ENCODE measurements at places on chromosomes 7 and 10.
A peak's percentile ranks its signal among the peaks of the same experiment; 100 is the strongest.

DNA sequence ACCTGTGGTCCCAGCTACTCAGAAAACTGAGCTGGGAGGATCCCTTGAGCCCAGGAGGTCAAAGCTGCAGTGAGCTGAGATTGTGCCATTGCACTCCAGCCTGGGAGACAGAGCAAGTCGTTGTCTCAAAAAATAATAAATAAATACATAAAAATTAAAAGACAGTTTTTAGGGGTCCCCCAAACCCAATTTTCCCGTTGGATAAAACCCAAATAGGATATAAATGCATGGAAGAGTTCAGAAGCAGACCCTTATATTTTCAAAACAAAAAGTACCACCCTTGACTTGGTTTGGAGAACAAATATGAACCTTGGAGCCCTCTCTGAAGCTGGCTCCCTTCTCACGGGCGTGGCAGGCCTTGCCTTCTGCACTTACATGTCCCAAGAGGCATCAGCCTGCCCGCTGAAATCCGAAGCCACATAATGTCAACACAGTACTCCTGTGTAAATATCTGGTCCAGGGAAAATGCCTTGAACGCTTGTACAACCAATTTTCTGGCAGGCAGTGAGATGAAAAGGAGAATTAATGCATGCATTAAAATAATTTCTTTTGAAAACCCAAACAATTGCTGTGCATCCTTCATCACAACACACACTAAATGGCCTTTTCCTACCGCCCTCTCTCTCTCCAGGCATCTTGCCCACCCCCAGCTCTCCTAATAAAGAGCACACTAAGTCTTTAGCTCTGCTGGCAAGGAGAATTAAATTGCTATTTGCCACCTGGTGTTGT, 46.4 kb upstream of the PARD3 start:
- DNase-seq = peak; percentile 54

GRCh38 chr7:110179037-110179436, 911.9 kb upstream of the LRRN3 start:
- DNase-seq = no peak

- no peak for DNase-seq
Observed at GRCh38 chr7:19305698-19306097, 160.5 kb upstream of the FERD3L start.

GRCh38 chr7:154789404-154789803, 213.5 kb downstream of the PAXIP1 start:
- DNase-seq = no peak

- DNase-seq = no peak
Observed at GRCh38 chr10:49605216-49605938, 4.7 kb upstream of the SLC18A3 start.

- DNase-seq = no peak
Observed at GRCh38 chr7:16025696-16026095, 339.2 kb upstream of the MEOX2 start.

DNA sequence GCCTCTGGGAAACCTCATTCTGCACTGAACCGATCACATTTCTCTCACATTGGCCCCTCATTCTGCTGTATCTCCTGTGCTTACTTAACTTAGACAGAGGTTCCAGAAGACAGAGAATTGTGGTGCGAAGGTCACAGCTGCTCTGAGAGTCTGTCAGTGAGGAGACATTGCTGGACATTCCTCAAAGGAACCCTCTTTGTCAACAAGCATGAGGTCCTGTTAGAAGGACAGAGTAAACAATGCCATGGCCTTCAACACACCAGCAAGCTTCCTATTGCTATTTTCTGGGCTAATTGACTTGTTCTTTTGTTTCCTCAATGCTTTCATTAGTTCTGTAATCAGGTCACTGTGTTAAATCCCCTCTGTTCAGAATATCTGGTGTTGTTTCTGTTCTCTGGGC, 109.3 kb upstream of the FZD8 start:
- DNase-seq = no peak

DNA sequence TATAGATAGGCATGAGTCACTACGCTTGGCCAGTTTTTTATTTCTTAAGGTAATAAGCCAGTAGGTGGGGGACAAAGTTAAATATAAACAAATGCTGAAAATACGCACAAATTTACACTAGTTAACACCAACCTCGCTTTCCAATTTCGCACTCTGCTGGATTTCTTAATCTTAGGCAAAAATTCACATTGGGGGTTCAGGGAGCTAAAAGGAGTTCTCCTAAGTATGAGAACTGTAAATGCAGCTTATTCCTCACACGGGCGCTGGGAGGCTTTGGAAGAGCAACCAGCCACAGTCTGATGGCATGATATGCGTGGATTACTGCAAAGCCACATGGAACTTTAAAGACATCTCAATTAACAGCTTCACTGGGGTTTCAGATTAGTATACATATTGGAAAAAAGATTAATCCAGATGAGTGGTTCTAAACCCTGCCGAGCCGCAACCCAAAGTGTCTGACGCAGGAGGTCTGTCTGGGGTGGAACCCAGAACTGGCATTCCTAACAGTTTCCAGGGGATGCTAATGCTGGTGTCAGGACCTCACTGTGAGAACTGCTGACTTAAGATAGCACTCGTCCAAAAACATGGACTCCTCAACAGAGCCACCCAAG, 16.2 kb downstream of the TNS3 start:
- DNase-seq = no peak

DNA sequence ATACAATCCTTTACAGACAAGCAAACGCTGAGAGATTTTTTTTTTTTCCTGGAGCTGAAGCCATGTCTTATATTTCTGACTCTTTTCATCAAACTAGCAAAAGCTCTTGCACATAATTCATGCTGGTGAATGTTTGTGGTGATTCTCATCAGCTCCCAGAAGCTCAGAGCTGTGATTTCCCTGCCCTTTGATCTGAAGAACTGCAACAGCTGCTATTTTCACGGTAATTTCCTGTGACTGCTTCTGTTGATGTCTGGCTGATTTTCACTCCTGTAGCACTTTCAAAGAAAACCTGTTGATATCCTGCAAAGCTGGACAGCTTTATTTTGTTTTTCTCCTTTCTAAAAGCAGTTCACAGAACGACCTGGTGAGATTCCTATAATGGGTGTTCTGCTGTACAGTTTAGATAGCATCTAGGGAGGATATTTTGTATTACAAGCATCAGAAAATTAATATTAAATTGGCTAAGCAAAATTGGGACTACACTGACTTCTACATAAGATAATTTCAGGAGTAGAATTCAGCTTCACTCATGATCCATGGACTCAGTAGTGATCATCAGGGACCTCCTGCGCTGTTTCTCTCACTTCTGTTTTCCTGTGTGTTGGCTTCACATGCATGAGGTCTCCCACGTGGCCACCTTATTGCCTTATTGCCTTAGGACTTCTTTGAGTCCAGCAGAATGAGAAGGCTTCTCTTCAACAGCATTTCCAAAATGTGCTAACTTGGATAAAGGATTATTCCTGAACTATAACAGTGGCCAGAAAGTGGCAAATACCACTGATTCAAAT, 1111.6 kb upstream of the SORCS1 start:
- no peak for DNase-seq

GRCh38 chr10:126468876-126469643, 80.8 kb upstream of the ADAM12 start:
- DNase-seq = no peak

DNA sequence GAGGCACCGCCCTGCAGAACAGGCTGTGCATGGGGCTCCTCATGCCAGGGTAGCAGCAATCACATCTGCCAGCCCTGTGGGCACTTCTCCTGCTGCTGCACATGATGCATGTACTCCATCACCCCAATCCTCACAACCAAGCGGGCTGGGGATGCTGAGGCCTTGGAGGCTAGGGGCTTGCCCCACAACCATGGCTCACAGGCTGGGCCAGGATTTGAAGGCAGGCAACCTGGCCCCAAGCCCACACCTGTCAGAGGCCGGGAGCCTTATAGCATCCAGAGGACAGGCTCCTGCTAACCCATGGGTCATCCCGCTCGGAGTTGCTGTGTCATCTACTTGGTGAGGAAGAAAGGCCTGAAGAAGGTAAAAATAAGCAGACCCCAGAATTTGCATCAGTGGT, 2.2 kb downstream of the POLM start:
- no peak for DNase-seq

DNA sequence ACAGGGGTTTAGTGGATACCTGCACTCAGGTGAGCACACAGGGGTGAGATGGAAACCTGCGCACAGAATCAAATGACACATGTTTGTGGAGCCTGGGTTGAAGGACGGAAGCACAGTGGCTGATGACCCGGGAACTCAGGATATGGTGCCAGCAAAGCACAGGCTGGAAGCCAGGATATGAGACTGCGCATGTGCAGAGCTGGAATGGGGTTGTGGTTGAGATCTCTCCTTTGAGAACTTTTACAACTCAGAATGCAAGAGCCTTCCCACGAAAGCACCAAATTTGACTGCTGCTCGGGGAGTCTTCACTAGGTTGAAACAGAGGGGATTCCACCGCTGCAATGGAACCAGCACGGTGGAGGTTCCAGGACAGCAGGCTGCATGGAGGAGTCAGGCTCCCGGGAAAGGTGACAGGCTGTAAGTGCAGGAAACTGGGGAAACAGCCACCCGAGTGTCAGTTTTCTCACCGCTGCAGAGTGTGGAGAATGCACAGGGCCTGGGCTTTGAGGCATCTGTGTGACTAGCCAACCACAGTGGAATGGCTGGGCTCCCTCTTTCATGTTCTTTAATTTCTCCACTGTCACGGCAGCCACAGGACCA, 133.4 kb upstream of the TCERG1L start:
- DNase-seq = peak; percentile 72

DNA sequence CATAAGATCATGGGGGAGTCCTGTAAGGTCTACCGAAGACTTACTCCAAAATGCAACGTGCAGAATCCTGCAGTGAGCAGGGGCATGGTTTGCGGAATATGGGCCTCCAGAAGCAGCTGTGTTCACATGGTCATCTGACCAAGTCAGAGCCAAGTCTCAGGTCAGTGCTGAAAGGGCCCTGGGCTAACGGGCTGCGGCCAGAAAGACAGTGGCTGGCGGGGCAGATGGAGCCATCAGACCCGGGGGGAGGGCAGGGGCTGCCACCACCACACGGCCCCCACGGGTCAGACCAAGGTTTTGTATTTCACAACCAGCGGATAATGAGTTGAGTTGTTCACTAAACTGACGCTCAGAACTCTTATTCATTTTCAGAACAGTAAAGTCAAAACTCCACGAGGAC, 522.3 kb downstream of the PTPRN2 start:
- DNase-seq = no peak

DNA sequence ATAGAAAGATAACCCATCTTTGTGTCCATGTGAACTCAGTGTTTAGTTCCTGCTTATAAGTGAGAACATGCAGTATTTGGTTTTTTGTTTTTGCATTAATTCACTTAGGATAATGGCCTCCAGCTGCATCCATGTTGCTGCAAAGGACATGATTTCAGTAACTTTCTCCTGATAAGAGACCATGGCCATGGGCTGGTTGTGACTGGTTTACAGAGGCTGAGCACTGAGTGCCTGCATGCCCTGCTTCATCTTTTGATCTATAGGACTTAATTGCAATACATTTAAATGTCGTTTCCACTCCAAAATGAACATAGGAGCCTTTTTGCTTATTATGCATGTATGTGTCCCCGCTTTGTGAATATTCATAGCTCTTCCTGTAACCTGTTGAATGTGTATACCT, 101.3 kb upstream of the IGFBP3 start:
- no peak for DNase-seq

GRCh38 chr7:42692621-42693020, 219.2 kb downstream of the C7orf25 start:
- no peak for DNase-seq

DNA sequence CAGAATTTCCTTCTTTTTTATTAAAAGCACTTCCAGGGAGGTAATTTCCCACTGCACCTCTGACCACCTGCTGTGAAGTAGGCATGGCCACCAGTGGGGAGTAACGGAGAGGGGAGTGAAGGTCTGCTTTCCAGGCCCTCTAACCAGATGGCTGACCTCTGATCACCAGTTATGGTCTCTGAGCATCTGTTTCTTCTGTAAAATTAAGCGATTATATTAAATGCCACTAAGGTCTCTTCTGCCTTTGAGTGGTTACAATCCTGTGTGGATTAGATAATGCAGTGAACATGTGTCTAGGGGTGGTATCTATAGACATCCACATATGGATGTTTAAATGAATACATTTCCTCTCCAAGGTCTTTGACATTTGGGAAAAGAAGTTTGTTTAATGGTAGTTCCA, 199.6 kb downstream of the HERPUD2 start:
- no peak for DNase-seq

GRCh38 chr7:118845791-118846190, 621.3 kb downstream of the ANKRD7 start:
- no peak for DNase-seq

DNA sequence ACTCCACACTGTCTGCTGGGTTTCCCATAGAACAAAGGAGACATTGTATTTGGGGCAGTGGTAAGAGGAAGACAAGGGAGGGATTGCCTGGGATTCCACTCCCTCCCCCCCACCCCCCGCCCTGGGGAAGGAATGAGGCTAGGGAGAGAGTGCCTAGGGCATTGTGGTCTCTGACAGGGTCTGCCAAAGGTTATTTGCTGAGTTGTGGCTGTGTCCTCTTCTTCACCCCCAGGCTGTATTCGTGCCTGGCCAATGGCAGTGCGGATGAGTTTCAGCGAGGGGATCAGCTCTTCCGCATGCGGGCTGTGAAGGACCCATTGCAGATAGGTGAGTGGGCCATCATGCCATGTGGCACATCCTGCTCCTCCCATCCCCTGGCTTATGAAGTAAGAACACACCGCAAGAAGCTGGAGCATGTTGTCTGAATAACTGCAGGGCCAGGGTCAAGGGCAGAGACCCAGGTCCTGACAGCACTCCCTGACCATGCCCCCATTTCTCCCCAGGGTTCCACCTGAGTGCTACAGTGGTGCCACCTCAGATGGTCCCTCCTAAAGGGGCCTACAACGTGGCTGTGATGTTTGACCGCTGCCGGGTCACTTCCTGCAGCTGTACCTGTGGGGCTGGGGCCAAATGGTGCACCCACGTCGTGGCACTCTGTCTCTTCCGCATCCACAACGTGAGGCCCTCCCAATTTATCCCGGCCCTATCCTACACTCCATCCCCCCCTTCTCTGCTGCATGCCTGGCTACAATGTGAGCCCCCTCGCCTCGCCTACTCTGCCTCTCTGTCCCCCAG, 3.7 kb downstream of the ZSWIM8 start:
- no peak for DNase-seq

DNA sequence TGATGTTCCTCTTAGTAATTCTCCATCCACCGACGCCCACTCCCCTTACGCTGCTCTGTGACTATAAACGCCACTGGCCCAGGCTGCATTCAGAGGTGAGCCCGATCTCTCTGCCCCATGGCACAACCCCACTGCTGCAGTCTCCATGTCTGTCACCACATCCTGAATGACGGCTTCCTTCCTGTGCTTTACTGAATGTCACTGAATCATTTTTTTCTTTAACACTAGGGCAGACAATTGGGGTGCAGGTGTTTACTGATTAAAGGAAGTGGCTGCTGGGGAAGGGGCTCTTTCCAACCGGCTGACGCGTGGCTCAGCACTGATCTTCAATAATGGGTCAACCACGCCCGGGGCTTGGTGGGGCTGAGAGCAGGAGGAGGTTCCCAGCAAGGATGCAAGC, 208.3 kb downstream of the USP6NL start:
- no peak for DNase-seq

- DNase-seq = no peak
Observed at GRCh38 chr7:129605960-129606614, 5.4 kb upstream of the NRF1 start.
